Calu3 (cell line): ENCODE measurements at places on chromosomes 7 and 10. TPM values are rescaled to one million over a fixed set of nuclear protein-coding genes. Genes with fewer than 3 reads are reported as not detected.
A peak's percentile ranks its signal among the peaks of the same experiment; 100 is the strongest.

DNA sequence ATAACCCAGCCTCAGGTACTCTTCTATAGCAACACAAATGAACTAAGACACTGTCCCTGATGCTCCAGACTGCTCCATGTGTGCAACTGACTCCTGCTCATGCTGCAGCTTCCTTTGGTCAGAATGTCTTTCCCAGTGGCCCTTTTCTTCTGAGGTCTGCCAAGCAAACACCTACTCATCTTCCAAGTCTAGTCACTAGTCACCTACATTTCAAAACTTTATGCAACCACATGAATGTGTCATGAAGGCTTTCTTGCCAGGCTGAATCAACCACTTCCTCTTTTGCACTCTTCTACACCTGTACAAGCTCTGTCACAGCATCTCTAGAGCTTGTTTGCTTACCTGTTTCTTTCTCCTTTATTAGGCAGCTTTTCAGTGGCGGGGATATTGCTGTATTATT, 75.8 kb downstream of the LSMEM1 start:
- DNase-seq = no peak

CNNM1 gene
- total RNA-seq = 5.8 and 6.3 TPM in 2 replicates

DNA sequence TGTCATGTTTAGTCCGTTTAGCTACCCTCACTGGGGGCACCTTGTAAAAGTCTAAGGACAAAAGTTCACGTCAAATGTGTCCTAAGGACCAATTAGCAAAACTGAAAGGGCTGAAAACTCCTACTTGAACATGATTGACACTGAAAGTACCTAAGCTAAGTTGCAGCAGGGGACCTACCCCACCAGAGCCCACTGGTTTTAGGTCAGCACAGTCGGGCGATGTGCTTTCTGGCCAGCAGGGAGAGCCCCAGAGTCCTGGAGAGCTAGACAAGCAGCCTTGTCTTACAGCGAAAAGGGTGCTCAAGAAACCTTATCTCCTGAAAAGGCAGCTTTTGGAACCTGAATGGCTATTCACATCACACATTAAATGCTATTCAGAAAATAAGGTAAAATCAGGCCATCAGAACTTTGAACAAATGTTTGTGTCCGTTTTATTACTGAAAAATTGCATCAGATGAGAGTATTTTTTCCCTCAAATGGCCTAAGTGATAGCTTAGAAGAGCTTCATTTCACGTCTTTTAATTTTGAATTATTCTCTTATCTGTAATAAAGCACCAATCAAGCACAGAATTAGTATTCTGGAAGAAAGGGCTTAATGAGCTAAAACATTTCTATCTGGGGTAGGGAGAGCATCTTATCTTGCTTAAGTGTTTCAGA, 52.2 kb upstream of the MKI67 start:
- DNase-seq = peak; percentile 48

DNA sequence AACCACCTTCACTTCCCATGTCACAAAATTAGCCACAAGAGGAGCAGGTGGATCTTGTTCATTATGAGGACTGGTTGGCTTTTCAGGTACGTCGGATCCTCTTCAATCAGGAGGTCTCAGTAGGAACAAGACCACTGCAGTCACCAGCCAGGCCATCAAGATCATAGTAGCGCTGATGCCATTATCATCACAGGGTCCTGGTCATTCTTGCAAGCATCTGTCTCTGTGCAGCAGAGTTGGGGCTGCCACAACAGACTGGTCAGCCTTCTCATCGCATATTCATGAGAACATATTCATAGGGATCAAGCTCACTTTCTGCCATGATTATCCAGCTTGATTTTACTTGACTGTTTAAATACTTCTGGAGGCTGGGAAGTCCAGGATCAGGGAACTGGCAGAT, 67.1 kb downstream of the ADCYAP1R1 start:
- no peak for DNase-seq

DNA sequence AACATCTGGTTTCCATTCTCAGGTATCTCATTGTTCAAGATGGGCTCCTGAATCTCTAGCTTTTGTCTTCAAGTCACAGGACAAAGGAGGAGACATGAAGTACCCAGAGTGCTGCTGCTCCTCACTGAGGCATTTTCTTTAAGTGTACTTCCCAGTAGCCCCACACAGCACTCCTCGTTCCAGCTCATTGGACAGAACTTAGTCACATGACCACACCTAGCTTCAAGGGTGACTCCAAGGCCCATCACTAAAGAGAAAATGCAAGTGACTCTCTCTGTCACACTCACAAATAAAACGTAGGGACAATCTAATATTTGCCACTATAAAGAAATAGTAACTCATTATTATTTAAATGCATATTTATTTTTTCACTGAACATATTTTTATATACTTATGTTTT, 58.3 kb upstream of the NEUROD6 start:
- no peak for DNase-seq

SNCG gene
- total RNA-seq = 7.2 and 11.3 TPM in 2 replicates

POT1 gene
- total RNA-seq = 31.1 and 31.6 TPM in 2 replicates

AKR1B1 gene
- 115 and 139 TPM in 2 replicates for total RNA-seq
